ENCODE measurements at places on chromosomes 12 and 14.

- DNase-seq = no peak
These were observed 39.8 kb downstream of the TMEM63C start for GRCh38 chr14:77221241-77221871.

- no peak for DNase-seq
These were observed 46.9 kb downstream of the C14orf132 start for GRCh38 chr14:96086032-96086431.

GRCh38 chr14:105061428-105062047 is 3.7 kb downstream of the GPR132 start:
- DNase-seq = no peak

DNA sequence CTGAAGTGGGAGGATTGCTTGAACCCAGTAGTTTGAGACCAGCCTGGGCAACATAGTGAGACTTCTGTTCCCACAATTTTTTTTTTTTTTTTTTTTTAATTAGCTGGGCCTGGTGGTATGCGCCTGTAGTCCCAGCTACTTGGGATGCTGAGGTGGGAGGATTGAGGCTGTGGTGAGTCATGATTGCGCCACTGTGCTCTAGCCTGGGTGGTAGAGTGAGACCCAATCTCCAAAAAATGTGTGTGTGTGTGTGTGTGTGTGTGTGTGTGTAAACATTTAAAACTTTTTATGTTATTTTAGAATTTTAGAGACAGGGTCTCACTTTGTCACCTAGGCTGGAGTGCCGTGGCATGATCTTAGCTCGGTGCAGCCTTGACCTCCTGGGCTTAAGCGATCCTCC is 6.8 kb downstream of the PPP1R36 start:
- no peak for DNase-seq

DNA sequence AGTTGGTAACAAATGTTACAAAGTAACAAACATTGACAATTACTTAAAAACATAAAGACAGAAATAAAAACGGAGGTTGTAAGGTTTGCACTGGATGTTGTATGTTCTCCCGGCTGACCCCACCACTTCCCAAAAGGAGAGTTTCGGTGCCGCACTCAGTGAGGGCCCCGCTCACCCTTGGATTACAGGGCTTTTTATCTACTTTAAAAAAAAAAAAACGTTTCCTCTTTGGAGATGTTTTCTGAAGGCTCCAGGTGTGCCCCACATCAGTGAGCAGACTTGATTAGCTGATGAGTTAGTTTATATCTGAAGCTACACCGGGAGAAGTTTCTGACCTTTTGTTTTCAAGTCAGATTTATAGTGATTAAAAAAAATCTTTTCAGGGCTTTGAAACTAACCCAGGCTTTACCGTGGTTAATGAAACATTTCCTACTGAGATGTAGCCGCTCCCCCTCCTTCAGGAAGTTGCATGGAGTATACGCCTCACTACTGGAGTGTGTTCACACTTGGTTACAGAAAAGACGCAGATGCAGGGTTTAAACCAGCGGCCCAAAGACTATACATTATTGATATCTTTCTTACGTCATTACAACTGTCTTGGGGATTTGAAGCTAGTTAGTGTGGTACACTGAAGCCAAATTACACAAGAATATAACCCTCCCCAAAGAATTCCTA is 38.0 kb upstream of the BCL7A start:
- DNase-seq = no peak

DNA sequence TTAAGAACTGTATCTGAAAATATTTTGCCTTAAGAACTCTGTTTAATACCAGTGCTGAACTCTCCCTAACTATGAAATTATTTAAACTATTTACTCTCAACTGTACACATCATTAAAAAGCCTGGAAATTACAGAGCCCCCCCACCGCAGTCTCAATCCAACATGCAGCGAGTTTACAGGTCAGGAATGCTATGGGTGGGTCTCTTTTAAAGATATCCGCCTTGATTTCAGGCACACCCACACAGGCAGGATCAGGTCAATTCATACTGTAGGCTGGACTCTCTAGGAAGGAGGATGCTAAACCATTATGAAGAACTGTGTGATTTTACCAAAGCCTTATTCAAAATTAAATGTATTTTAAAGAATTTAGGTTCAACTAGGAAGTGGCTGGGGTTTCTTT is 16.5 kb downstream of the SPTLC2 start:
- no peak for DNase-seq

DNA sequence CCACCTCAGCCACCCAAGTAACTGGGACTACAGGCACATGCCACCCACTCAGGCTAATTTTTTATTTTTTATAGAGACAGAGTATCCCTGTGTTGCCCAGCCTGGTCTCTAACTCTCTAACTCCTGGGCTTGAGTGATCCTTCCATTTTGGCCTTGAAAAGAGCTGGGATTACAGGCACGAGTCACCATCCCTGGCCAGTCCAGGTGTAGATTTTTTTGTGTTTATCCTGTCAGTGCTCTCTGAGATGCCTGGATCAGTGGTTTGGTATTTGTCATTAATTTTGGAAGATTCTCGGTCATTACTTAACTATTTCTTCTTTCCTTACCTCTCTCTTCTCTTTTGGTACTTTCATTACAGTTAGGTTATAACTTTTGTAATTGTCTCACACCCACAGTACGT is 5.3 kb upstream of the HIF1A start:
- DNase-seq = no peak

GRCh38 chr12:117189725-117190209 is 503 bp downstream of the FBXO21 start:
- peak; percentile 14 for DNase-seq

DNA sequence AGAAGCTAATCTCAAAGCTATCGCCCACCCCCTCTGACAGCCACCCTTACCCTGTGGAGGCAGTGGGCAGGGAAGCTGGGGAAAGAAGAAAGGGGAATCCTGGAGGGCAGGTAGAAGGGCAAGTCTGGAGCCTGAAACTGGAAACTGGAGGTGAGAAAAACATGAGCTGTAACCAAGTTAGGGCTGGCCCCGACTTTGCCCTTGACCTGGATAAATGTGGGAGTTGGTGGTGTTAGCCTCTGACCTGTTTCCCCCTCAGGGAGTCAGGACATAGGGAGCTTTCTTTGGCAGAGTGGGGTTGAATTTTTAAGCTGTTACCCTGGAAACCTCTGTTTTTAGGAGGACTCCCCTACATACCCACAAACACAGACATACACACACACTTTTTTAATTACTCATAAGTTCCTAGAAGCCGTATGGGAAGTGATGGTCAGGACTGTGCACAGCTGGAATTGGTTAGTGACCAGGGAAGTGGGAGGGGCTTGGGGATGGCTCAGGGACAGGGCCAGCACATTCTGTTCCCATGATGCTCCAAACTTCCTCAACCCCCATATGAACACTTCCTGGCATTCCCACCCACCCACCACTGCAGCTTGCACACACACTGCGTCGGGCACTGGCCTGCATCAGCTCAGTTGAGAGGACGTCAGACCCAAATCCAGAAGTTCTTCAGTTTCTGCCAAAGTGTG is 5.0 kb upstream of the MMP19 start:
- no peak for DNase-seq

GRCh38 chr12:45575823-45576475 is 153.6 kb upstream of the ARID2 start:
- no peak for DNase-seq

GRCh38 chr12:57898308-57898970 is 42.9 kb upstream of the ATP23 start:
- no peak for DNase-seq

GRCh38 chr14:63895510-63895909 is 42.7 kb downstream of the SYNE2 start:
- no peak for DNase-seq

DNA sequence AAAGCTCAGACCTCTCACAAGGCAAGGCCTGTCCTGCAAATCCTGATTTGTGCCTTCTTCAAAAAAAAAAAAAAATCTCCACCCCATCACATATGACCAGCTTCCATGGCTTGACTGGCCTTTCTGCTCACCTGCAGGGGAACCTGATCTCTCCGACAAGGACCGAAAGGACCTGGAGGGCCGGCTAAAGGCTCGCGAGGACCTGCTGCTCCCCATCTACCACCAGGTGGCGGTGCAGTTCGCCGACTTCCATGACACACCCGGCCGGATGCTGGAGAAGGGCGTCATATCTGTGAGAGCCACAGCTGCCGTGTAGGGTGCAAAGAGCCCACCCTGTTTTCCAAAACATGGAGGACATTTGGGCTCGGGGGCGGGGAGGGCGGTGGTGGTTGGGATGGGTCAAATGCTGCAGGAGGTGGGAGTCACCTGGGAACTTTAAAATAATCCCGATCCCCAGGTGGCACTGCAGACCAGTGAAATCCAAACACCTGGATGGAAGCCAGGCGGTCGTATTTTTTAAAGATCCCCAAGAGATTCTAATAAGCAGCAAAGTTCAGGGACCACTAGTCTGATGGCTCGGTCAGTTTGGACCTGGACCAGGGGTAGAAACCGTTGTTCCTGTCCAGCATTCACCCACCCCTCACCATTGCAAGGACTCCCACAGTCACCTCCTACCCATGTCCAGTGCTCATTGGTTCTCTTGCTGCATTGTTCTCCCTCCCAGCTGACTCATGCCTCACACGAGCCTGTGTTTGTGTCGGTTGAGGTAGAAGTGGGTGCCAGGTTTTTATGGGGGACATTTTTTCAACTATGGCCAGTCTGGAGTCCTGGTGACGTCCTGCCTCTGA is 44.8 kb downstream of the FOXN4 start:
- peak; percentile 14 for DNase-seq

- no peak for DNase-seq
These were observed 4.5 kb downstream of the RAB5B start for GRCh38 chr12:55978393-55978792.

GRCh38 chr12:58306266-58307000 is 365.1 kb downstream of the ATP23 start:
- no peak for DNase-seq

DNA sequence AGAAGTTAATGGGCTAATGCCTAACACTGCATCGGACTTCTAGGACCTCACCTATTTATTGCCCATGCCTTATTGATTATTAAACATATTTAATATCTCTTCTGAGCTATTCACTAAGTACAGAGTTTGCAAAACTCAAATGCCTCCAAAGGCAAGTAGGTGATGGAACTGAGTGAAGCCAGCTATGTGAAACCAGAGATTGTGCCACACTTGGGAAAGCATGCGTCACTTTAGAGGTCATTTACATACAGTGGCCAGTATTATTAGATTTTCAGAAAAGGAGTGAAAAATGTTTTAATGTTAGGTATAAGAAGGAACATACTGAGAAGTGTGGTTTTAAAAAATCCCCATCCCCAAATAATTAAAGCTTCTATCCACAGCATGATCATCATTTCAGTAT is 27.7 kb downstream of the PDE6H start:
- no peak for DNase-seq

DNA sequence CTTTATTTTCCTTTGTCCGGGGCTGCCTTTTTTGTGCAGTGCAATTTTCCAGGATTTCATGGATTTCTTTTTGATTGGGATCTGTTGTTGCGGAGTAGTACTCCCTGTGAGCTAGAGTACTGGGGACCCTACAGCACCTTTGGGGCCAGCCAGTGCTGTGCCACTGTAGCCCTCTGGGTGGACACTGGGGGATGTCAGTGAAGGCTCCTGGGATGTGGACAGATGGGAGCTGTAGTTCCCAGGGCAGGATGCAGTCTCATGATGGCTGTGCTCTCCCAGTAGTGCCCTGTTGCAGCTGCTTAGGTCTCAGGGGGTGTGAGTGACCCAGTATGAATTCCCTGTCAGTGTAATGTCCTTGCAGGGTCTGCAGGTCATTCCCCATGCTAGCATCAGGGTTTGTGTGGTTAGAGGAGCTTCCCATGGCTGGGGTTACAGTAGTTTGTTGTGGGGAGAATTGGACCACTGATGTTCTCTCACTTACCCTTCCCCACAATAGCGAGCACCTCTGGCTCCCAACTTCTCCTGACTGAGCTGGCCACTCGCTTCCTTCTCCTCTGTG is 72.2 kb downstream of the BRMS1L start:
- DNase-seq = no peak

- no peak for DNase-seq
These were observed 766.7 kb upstream of the TBX3 start for GRCh38 chr12:115450710-115451109.

- no peak for DNase-seq
These were observed 8.3 kb downstream of the BDKRB2 start for GRCh38 chr14:96212896-96213295.

GRCh38 chr12:98939926-98940325 is 294.8 kb downstream of the APAF1 start:
- no peak for DNase-seq

GRCh38 chr14:54687750-54688119 is 120.8 kb downstream of the SAMD4A start:
- DNase-seq = no peak

- DNase-seq = no peak
These were observed 38.6 kb upstream of the KCNJ8 start for GRCh38 chr12:21813125-21813524.

DNA sequence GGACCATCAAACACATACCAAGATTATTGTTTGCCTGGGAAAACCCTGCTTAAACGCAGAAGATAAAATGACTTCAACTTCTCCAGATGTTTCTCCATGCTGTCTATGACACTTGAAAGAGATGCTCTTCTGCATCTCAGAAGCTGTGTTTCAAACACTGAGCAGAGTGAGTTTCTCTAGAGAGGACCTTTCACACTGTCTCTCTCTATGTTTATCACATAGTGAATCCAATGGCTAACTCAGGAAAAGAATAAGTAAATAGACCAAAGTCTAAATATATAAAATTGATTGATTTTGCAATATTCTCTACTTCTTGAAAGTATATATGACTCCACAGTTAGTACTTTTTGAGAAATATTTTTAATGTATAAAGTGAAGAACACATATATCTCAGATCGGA is 325.6 kb upstream of the USP15 start:
- DNase-seq = no peak

DNA sequence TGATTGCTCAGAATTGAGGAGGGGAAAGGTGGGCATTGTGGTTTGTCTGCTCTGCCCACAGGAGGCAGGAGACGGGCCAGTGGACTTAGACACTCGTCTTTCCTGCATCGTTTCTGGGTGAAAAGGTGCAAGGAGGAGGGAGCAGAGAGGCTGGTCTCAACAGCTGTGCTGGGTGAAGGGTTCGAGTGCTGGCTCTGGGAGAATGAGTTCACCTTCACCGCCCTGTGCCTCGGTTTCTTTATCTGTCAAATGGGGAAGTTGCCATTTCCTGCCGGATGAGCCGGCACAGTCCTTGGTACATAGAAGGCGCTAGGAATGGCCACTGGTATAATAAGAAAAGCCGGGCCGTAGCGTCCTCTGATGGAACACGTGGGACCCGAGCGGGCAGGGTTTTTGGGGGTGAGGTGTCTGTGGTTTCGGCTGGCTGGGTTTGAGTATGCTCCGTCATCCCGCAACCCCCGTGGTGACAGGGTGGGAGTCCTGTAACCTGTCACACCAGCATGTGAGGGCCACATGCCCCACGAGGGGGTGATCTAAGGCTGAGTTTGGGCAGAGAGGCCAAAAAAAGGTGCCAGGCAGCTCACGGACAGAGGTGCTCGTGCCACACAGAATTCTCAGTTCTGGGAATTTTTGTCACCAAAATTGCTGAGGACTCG is 7.3 kb downstream of the BCL7A start:
- no peak for DNase-seq

DNA sequence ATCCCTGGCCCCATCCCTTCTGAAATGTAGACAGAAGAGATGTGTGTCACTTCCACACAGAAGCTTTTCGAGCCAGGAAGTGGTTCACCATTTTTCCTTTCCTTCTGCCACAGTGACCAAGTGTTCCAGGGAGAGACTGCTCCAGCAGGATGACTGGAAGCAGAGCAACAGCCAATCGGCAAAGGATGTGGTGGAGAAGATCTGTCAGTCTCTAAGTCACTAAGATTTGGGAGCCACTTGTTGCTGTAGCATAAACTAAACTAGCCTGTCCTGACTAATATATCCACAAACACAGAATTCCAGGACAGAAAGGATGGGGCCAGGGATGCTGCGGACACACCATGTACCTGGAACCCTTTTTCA is 42.9 kb downstream of the DUSP6 start:
- DNase-seq = no peak

GRCh38 chr12:92038476-92038875 is 107.2 kb downstream of the BTG1 start:
- no peak for DNase-seq
